Esophagus muscularis mucosa (tissue), 4 donors: ENCODE measurements at places on chromosomes 1 and 21.

DNA sequence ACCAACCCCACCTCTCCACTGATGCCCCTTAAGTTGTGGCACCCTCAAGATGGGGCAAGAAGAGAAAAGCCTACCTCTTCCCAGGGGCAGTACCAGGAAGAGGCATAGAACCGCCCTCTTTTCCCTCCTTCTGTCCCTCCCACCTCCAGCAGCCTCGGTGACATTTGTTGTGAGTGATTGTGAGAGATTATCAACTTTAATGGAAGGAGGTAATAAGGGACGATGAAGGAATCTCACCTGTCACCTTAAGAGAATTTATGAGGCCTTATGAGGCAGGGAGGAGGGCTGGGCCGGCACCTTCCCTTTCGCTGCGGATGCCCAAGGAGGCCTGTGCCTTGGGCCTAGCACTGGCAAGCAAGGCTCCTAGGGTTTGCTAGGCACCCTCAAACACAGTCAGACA, 1.4 kb upstream of the ADGRB2 start:
- no peak for DNase-seq

GRCh38 chr1:6024376-6024775, 21.3 kb upstream of the KCNAB2 start:
- DNase-seq = no peak

DNA sequence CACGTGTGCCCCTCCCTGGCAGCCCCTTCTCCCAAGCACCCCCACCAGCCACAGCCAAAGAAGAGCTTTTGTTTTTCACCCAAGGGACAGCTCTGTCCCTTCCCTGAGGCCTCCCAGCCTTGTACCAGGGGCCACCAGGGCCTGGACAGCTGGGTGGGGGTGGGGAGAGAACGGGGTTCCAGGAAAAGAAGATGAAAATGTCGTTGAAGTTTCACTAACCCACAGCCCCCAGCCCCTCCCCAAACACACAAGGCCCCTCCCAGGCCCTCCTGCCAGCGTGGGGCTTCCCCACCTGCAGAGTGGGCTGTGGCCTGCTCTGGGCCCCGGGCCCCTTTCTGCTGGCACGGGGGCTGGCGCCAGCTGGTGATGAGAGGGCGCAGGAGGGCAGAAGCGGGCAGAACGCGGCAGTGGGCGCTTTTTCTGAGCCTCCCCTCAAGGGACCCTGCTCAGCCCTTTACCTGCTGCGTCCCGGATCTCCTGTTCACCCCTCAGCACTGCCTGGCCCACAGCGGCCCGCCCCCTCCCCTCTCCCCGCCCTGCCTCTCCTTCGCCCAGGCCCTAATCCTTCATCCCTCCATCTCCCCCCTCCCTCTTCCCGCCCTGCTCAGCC, 5.5 kb upstream of the ANKRD65 start:
- DNase-seq = no peak

- no peak for DNase-seq
These were observed 22.0 kb downstream of the DONSON start for GRCh38 chr21:33566514-33566913.

- no peak for DNase-seq
These were observed 95.2 kb downstream of the COQ8A start for GRCh38 chr1:227035316-227035715.

- no peak for DNase-seq
These were observed 396.3 kb downstream of the SETD4 start for GRCh38 chr21:35663856-35664606.

DNA sequence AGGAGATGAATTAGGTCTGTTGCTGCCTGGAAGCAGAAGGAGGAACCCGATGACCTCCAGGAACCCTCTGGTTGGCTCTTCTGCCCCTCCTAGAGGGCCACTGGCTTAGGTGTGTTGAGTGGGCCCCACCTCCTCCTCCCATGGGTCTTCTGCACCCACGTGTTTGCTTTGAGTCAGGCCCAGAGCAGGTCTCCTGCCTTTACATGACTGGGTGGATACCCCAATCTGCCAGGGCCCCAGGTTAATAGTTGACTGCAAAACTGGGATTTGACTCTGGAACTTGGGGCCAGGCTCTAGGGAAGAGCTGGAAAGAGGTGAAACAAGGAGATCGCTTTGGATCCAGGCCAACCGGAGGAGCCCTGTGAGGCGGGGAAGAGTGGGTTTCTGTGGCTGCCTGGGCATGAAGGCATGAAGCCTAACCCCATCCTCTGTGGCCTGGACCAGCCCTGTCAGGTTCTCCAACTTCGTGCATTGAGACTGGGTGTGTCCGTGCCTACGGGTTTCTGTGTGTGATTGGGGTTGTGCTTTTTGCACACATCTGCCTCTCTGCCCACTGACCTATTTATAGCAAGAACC, 7.8 kb upstream of the LAD1 start:
- no peak for DNase-seq
